Right ventricle myocardium inferior (tissue), 1 donor: ENCODE measurements at places on chromosomes 1 and 21.

GRCh38 chr1:236066828-236067386 is 2.0 kb upstream of the NID1 start:
- DNase-seq: peak; percentile 85

DNA sequence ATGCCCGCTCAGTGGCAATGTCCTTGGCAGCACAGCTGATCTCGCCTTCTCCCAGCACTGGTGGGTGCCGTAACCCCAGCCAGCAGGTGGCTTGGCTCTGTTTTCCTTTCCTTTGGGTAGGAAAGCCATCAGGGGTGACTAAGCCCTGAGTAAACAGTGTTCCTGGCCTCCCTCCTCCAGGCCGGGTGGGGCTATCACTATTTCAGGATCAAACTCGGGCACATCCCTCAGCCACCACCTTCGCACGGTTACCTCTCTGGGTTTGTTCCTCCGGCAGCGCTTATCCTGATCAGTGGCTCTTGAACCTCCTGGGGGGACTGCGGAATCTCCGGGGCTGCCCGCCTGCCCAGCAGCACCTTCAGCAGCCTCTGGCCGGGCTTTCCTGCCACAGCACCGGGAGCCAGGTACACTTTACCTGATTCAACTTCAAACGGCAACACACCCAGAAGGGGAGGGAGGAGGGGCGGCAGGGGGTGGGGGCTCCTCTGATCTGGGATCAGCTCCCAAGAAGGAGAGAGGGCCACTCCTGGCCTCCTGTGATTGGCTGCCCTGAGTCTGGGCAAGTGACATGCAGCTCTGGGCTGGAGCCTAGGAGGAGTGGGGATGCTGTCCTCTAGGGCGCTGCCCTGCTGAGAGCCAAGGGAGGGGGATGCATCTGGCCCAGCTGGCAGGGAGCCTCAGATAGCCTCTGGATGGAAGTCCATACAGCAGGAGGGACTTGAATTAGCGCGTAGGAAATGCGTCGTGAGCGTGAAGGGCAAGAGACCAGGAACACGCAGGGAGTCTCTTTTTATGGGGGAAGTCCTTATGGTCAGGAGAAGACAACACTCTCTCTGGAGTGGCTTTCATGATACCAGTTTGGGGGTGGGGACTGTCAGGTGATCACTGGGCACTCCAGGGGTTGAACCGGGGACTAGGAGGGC is at the start of gene ASCL5:
Gene ASCL5 (minus strand): TSS at position 353 of the 923 bp plus-strand sequence. CDS start 11,812 bp downstream, outside the sequence.
- DNase-seq: peak; percentile 66

DNA sequence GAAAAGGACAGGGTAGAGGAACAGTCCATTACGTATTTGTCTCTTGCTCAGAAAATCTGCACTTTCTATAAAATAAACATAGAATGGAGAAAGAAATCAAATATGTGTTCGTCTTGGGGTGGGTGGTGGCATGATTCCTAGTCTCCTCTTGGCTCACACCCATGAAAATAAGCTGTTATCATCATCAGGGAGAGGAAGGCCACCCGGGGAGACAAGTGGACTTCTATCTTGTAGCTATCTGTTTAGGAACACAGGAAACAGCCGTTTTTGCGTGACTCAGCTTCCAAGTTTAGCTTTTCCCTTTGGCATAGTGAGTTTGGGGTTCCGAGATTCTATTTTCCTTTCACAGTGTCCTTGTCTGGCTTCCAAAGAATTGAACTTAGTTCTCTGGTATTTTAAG is 622.3 kb downstream of the PTPRU start:
- DNase-seq: no peak

DNA sequence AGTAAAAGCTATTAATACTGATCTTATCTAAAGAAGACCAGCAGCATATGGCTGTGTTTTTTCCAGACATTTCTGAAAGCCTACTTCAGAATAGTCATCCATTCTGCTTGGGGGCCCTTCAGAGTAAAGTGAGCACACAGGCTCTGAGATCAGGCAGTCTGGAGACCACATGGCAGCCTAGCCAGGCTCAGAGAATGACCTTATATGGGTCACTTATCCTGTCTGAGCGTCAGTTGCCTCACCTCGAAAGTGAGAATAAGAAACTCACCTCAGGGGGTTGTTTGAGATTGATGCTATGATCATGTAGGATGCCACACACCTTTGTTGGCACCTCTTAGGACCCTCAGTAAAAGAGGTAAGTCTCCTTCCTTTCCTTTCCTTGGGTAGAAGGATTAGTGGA is 270.4 kb downstream of the GRIK1 start:
- no peak for DNase-seq

DNA sequence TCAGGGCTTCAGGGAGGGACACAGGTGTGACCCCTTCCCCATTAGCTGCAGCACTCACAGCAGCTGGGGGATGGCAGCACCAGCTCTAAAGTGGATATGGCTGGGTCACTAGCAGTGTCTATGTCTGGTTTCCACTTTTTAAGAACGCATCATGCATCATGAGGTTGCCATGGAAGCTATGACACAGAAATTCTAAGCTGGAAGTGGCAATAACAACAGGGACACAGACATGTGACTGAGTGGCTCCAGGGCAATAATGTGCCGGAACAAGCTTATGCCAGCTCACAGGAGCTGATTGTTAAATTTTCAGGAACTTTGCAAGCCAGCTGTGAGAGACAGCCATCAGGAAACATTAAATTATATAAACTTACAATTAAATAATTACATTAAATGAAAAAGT is 51.2 kb upstream of the NFASC start:
- DNase-seq: no peak

GRCh38 chr1:21652937-21653743 is 16.0 kb downstream of the RAP1GAP start:
- DNase-seq: no peak

DNA sequence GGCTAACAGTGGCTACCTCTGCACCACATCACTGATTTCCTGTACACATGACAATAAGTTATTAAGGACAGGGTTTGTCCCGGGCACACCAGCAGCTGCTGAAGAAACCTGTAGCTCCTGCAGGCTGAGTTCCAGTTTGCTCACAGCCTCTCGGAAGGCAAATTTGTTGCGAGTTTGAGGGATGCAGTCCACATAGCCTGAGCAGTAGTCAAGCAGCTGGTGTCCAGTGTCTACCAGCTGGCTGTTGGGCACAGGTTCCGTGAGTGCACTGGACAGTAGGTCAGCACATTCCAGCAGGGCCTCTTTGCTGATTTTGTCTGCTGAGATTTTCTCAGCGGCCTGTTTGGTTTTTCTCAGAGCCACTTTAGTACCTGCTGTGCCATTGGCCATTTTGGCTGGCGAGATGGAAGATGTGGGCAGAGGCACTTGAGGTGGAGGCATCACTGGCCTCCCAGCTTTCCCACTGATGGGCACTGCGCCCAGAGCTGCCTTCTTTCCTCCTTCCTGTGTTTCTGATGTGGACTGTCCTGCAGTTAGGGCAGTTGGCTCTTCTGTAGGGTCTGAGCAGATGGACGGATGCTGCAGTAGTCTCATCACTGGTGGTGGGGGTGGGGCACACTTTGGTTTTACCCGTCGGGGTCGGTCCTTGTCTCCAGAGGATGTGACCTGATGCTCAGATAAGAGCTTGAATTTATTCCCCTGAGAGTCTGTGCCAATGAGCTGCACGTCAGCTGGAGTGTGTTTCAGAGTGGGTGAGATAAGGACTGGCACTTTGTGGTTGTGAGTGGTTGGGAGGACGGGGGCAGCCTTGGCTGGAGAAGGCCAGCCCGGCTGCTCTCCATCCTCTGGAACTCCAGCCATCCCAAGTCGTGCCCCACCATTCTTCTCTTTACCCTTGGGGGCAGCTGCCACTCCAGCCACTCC is 26.1 kb downstream of the TOR3A start:
- no peak for DNase-seq

DNA sequence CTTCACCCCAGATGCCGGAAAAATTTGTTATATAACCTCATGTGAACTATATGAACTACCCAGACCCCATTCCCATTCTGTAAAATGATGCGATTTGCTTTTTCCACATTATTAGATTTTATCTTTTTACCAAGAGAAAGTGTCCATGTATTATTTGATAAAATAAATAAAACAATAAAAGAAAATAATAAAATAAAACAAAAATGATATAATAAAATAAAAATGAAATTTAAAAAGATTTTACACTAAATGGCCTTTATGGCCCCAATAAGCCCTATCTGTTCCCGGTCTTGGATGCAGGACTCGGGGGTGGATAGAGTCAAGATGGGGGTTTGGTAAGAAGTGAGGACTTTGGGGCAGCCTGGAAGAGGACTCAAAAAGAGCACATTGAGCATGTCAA is 357.2 kb downstream of the MATN1 start:
- DNase-seq: no peak

DNA sequence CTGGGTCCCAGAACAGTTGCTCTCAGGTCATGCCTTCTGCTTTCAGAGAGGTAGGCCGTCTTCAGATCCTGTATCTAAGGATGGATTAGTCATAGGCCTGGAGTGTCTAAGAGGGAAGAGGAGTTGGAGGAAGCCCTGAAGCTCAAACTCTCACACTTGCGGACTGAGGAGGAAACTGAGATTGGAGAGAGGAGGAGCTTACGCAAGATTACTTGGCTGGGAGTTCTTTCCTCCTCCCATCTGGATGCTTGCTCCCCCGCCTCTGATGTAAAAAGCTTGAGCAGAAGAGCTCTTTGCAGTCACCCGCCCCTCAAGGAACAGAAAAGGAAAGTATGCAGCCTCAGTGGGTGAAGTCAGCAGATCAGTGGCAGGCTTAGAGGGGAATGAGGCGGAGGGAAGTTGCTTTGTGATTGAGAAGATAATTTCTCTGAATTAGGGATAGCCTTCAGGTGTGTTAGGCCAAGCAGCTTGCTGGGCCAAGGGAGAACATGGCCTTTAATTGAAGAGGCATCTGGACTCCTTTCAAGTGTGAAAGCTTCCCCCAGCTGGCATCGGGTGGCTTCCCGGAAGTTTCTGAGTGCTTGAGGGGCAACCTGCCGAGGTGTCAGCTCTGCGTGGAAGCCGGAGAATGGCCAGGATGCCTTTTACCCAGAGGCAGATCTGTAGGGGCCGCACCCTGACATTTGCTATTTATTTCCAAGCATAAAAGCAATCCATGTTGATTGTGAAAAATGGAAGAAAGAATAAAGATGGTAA is 6.6 kb downstream of the ADORA1 start:
- DNase-seq: no peak
